NCI-H2029 treated with DMSO at 0.1 percent for 48 hours (cell line): ENCODE measurements at places on chromosomes 11 and 22.

GRCh38 chr11:45149483-45150056 is 3.1 kb downstream of the PRDM11 start:
- DNase-seq: no peak

GRCh38 chr11:19405966-19406365 is 165.2 kb upstream of the E2F8 start:
- no peak for DNase-seq

- DNase-seq: no peak
Measured at GRCh38 chr11:128448981-128449713, 138.2 kb downstream of the ETS1 start.

GRCh38 chr22:19307872-19308271 is 16.4 kb upstream of the CLTCL1 start:
- no peak for DNase-seq

- DNase-seq: no peak
Measured at GRCh38 chr11:125345421-125346178, 150.5 kb downstream of the FEZ1 start.

DNA sequence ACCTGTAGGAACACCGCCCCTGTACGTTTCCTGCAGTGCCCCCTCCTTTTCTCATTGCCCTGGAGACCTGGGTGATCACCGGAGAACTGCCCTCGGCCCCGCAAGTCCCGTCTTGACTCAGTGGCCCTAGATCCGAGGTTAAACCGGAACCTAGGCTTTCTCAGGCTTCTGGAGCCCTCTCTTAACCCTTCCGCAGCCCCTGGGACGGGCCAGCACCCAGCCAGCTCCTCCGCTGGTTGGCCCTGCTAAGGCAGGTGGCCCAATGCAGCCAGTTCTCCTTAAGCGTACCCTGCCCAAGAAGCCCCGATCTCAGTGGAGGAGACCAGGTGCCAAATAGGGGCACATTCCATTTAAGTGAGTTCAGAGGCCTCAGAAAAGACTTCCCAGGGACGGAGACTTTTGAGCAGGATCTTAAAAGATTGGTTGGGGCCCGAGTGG is 776 bp downstream of the NLRX1 start:
- no peak for DNase-seq

GRCh38 chr11:44601471-44602370 is 36.3 kb downstream of the CD82 start:
- no peak for DNase-seq

- DNase-seq: no peak
Measured at GRCh38 chr22:45515676-45516075, 13.0 kb downstream of the FBLN1 start.

DNA sequence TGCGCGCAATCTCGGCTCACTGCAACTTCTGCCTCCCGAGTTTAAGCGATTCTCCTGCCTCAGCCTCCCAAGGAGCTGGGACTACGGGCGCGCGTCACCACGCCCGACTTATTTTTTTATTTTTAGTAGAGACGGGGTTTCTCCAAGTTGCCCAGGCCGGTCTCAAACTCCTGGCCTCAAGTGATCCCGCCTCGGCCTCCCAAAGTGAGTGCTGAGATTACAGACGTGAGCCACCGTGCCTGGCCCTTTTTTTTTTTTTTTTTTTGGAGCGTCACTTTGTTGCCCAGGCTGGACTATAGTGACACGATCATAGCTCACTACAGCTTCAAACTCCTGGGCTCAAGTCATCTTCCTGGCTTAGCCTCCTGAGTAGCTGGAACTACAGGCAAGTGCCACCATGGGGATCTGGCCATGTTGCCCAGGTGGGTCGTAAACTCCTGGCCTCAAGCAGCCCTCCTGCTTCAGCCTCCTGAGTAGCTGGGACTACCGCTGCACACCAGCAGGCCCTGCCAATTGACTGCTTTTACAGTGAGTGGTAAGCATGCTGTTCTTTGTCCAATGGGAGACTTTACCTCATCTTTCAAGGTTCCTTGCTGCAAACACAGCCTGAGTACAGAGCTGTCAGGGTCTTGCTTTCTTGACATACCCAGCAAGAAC is 600 bp upstream of the CENPM start:
- DNase-seq: no peak

- DNase-seq: peak; percentile 4
Measured at GRCh38 chr22:48161298-48161697, 1398.8 kb downstream of the TBC1D22A start.

DNA sequence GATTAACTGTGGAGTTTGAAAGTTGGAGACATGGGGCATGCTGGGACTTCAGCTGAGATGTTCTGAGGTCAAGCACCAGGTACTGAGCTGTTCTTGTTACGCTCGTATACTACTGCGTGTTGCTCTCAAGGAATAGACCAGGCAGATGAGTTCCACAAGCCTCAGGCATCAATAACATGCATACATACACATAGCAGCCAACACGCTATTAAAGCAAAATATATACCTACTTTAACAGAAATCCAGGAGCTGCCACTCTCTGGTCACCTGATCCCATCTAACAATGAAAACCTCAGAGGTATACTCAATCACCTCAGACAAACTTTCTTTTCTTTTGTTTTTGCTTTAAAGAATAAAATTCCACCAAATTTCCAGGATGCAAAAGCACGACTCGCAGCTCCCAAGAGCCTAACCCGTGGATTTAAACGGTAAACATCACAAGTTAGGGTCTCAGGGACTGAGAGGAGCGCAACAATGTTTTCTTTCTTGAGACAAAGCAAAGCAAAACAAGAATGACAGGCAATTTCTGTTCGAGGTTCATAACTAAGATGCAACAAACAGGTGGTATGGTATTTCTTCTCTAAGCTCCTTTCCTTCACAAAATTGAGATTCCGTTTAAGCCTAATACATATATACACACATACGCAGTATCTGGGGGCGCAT is 16.5 kb downstream of the BLID start:
- no peak for DNase-seq

DNA sequence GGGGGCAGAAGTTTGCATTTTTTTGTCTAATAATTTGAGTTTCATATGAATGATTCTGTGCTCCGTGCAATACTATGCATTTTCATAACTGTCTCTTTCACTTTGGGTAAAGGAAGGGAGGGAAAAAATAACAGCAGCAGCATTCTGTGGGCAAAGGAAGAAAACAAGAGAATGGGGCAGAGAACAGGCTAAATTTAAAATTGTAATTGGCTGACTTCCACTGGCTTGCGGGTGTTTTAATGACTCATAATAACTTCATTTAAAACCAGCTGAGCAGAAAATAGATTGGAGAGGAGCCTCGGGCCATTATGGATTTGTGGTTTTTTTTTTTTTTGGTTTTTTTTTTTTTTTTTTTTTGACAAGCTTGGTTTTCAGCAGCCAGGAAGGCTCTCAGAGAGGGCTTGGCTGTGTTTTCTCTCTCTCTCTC is 107.4 kb downstream of the ZBTB16 start:
- peak; percentile 54 for DNase-seq

- DNase-seq: no peak
Measured at GRCh38 chr11:119323532-119324033, 6.7 kb upstream of the MCAM start.

GRCh38 chr22:45677063-45677462 is 5.4 kb downstream of the ATXN10 start:
- no peak for DNase-seq

- no peak for DNase-seq
Measured at GRCh38 chr11:113396690-113397089, 9.1 kb downstream of the ANKK1 start.

DNA sequence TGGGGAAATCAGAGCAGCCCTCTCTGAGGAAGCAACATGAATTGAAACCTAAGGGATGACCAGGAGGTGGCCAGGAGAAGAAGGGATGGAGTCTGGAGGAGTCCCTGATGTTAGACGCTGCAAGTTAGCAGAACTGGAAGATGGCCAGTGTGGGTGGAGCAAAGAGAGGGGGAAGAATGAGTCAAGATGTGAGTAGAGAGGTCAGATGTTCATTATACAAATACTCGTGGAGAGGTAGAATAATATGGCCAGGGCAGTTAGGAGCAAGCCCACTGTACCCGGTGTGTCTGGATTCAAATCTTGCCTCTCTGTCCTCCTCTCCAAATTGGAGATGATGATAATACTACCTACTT is 242.0 kb downstream of the TENM4 start:
- no peak for DNase-seq

DNA sequence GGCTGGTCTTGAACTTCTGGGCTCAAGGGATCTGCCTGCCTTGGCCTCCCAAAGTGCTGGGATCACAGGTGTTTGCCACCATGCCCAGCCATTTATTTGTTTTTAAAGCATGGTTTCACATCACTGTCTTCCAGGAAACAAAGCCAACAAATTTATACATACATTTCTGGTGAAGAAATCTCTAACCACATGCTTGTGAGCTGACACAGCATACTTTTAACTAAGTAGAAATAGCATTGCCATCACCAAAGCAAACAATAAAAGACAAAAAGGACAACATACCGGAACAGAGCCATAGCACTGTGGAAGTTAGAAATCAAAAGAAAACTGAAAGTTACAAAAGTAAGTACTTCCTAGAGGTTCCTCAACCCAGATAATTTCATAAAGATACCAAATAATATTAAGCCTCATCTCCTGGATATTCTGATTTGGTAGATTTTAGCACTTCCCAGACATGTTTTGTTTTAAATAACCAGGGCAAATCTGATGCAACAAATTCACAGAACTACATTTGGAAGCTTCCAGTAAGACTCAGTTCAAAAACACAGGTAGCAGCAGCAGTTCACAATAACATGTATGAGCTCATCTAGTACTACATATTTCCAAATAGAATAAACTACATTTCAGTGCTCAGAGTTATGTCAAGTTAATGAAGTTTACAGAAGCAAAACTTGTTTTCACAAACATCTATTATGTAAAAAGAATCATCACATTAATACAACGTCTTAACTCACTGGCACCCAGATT is 70.6 kb downstream of the RRAS2 start:
- DNase-seq: no peak

GRCh38 chr11:77205467-77206263 is 77.6 kb downstream of the MYO7A start:
- no peak for DNase-seq

DNA sequence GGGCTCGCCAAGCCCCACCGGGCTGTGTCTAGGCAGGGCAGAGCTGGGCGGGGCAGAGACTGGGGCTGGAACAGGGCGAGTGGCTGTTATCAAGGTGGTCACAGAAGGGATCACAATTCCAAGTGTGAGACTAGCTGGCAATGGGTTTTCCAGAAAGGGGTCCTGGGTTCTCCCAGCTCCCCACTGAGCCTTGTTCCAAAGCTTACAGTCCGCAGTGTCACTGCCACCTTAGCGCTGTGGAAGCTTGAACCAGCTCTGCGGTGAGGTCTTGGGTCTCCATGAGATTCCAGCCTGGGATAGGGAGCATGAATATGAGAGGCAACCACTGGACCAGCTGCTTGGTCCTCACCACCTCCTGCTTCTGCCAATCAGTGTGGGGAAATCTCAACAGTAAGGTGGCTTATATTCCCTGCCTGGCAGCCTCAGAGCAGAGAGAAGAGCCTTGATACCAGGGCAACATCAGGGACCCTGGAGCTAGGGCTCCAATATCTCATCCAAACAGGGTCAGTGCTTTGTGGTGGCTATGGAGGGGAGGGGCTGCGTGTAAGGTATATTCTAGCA is 831 bp downstream of the CD44 start:
- no peak for DNase-seq

- no peak for DNase-seq
Measured at GRCh38 chr11:36586543-36586942, 7.8 kb upstream of the IFTAP start.

DNA sequence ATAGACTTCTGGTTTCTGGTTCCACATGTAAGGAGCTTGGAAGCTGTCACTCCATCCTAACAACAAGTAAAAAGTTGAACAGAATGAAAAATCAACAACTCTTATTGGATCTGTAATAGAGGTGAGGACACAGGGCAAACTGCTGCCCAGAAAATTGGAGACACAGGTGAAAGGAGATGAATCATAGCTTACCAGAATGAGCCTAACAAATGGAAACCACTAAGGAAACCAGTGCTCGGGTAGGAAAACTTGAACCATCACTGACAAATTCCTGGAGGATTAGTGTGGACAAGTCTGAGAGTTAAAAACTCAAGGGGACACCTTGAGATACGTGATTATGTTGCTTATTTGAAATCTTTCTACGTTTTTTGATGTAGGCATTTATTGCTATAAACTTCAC is 52.1 kb downstream of the GDPD4 start:
- no peak for DNase-seq

- DNase-seq: no peak
Measured at GRCh38 chr22:34281738-34282137, 361.5 kb upstream of the LARGE1 start.

- DNase-seq: no peak
Measured at GRCh38 chr11:131246156-131246555, 124.3 kb upstream of the NTM start.

DNA sequence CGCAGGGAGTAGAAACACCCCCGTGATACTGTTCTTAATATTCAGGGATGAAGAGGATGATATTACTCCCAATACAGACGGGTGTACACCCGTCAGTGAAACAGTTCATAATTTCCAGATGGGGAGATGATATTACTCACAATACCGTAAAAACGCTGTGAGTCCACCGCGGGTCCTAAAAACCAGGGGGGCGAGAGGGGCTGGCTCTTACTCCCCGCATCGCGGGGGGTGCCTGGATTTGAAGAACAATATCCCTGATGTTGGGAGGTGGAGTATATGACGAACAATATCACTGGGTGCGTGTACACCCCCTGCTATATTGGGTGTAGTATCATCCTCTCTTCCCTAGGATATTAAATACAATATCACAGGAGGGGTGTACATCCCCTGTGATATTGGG is 20.5 kb upstream of the APOL5 start:
- DNase-seq: no peak

DNA sequence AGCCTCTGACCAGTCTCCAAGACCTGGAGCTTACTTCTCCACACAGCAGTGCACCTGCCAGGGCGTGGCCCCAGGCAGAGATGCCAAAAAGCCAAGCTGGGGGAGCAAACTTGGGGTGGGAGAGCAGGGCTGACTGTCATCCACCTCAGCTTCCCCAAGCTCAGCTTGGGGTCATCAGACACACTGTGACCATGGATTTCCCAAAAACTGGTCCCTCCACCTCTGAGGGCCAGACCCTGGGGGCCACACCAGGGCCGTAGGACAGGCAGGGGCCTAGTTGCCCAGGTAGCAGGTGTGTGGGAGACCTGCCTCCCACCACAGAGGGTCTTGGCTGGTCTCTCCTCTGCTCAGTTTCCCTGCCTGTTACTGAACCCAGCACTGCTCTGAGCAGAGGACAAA is 30.6 kb downstream of the ARVCF start:
- no peak for DNase-seq

GRCh38 chr22:30261134-30261533 is 5.5 kb downstream of the OSM start:
- DNase-seq: no peak

DNA sequence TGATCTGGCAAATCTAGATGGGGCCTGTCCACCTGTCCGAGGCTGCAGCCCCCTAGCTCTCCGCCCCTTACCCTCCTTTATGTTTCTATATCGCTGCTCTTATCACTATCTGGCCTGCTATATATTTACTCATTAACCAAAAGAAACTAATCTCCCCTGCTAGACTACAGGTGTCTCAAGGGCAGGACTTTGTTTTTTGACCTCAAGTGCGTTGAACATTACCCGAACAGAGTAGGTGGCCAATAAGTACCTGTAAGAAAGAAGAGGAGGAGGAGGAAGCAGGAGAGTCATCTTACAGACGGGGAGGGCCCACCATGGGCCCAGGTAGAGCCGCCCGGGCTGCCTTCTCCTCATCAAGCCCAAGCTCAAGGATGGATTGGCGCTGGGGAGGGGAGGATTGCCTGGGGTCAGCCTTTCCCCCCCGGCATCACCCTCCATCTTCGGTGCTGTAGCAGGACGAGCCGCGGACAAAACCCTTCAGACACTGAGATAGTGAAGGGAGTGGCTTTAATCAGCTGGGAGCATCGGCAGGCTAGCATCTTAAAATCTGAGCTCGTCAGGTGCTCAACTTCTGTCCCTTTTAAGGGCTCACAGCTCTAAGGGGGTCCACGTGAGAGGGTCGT is 1.2 kb upstream of the P2RY6 start:
- DNase-seq: no peak
